ENCODE measurements at places on chromosomes 6 and 20.

- no peak for DNase-seq
Measured at GRCh38 chr6:39754514-39755115, 29.4 kb upstream of the KIF6 start.

DNA sequence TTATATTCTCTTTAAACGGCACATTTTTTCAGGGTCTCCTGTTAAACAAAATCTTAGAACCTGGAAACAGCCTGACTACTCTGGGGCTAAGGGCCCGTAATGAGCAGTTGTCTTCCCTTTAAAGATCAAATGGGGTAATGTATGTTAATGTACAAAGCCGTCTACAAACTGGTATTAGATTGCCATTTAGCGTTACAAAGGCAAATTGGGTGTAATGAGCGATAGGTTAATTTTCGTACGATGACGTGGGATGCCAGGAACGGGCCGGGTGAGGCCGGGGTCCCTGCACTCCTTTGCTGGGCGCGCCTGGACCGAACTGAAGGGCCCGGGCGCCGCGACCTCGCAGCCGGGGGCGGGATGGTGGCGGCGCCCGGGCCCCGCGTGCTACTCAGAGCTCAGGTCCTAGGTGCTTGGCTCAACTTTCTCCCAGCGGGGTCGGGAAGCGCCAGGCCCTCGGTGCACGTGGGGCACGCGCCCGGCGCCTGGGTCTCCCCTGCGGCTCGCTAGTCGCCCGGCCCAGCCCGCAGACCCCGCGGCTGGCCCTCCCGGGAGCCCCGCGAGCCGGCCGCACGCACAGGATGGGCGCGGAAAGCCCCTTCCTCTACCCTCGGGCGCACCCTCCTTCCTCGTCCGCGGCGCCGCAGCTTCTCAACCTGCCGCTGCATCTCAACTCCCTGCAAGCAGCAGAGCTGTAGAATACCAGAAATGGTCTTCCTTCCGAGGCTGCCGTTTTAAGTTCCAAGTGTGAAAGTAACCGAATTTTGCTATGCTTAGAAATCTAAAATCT, 5.9 kb downstream of the NKX2-4 start:
- DNase-seq, result peak; percentile 66

DNA sequence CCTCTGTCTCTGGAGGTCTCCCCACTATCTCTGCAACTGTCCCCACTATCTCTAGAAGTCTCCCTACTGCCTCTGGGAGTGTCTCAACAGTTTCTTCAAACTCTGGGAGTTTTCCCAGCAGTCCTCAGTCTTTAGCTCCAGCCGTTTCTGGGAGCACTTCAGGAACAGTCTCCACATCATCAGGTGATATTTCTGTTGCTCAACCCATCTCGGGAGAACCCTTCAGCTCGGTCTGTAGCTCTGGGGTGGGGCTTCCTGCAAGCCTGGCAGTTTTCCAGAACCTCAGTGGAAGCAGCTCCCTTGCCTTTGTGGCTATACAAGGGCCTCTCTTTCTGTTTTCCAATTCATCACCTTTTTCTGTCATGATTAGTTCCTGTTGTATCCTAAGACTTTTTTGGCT, 3.0 kb upstream of the SFTA2 start:
- DNase-seq, result no peak

DNA sequence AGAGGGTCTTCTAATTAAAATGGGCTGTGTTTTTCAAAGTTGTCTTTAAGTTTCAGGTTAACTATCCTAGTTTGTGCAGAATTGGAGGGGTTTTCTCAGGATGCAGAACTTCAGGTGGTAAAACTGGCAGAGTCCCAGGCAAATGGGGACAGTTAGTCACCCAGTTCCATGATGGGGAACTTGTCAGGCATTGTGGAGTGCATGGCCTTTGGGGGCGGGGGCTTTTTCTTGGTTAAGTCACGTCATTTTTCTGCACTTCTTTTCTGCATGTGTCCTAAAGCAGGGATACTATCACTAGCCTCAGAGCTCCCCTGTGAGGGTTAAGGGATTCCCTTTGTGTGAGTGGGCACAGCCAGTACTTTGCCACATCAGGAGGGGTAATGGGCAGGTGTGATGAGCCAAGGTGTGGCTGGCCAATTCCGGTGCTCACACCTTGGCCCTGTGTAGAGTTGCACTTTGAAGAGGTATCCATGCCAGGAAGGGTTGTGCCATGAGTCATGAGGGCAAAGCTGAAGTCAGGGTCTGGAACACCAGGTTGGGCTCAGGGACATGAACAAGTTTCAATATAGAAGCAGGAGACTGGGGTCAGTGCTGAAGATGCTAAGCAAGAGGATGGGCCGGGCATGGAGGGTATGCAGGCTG, 126.0 kb upstream of the RREB1 start:
- no peak for DNase-seq

- no peak for DNase-seq
Measured at GRCh38 chr6:7267071-7267465, 45.9 kb downstream of the SSR1 start.

GRCh38 chr6:161074496-161075121, 83.0 kb downstream of the MAP3K4 start:
- DNase-seq, result no peak

DNA sequence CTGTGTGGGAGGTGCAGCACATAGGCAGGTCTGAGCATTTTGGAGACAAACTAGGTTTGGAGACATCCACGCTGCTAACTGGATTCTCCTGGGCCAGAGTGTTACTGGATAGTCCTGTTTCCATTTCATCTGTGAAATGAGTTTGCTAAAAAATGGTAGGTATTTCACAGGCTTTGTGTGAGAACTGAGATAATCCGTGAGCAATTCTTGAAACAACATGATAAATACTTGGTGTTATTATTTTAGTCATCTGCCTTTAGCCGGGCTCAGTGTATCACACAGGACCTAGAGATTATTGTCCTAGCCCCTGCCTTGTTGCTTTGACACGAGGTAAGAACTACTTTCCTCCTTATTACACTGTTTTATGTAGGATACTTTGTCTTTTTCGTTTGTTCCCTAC, 63.0 kb downstream of the PRR18 start:
- no peak for DNase-seq

DNA sequence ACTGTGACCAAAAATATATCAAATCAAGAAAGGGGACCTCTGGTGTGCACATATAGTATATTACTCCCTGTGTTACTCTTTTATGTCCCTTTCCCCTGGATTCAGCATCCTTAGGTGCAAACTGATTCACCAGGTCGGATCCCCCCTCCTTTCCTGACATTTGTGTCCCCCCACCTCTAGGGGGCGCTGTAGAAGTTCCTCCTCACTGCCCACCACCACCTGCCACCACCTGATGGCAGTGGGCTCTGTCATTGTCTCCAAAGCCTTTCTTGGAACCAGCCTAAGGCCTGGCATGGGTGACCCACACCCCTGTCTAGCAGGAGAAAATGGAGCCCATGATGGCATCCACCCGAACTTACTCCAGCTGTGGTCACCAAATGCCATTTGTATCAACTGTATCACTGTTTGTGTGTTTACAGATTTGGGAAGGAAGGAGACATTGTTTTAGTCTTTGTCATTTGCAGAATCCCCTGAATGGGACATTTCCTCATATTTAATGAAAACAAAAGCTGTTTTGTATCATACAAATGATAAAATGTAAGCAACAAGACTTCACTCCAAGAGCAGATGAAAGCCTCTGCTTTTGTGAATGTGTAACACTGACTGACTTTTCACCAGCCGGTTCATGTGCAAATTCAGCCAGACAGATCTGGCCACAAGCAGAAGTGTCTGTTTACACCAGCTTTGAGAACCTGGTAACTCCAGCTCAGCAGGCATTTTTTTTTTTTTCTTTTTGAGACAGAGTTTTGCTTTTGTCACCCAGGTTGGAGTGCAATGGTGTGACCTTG, 66.2 kb downstream of the ARMC2 start:
- peak; percentile 81 for DNase-seq

DNA sequence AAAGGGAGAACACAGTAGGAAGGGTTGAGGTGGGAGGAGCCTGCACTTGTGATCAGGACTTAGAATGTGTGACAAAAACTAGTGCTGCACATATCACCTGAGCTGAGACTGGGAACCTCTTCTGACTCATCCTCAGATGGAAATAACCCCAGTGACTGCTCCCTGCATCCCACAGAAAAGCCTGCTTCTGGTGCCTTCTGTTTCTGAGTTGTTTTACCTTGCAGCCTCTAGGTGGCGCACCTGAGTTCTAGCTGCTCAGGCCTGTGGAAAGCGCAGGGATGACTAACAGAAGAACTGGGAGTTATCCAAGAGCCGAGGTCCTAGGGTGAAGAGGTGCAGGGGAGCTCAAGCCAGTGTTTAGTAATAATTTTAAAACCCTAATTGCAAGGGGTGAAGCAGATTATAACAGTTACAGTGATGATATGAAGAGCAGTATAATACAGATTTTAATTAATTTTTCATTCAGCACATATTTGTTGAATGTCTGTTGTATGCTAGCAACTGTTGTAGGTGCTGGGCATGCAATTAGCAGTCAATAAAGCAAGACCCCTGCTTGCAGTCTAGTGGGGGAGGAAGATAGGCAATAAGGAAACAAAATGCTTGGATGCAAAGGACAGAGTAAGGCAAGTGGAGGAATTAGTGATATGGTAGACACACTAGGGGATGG, 302.5 kb downstream of the DHX35 start:
- peak; percentile 76 for DNase-seq

DNA sequence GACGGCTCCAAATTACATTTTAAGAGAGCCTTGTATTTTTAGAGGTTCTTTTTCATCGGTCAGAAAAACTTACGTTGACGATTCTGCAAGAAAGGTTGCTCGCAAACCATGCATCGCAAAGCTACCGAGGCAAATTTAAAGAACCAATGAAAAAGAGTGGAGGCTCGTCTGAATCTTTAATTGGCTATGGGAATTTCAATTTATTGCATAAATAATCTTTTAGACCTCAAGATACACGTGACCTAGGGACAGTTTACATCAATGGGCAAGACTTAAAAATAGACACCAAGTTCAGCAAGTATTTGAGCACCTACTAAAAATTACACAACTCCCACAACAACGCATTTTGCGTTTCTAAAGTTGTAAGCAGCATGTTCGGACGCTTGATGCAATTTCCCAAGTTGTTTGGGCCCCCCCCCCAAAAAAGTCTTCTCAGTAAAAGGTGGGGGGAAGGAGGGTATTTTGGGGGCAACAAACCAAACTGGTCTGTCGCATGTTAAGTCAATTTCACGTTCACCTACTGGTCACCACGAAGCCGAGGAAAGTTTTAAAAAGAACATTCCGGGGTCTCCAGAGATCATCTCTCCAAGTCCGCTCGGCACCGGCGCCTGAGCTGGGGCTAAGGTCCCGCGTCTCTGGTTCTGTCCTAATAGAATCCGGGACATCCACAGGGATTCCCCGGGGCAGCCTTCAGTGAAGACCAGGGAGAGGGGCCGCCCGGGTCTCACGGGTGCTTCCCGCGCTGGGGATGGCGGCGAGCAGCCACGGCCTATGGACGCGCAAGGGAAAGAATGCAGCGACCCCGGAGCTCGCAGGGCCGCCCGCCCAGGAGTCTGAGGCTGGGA, 851 bp downstream of the SNX5 start:
- DNase-seq, result peak; percentile 68

DNA sequence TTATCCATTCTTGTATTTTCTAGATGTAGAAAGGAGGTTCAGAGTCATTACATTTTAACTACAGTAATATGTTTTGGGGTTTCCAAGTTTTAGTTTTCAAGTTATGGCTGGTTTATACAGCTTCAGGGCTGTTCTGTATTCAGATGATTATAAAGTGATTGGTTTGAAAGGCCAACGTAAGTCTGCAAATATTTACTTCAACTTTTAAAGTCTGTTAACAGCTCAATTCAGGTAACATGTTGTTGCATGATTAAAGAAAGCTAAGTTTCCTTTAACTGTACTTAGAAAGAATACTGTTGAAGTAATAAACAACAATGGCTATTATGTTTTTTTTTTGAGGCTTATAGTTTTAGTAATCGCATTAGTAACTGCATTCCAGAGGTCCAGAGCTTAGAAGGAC, 22.8 kb upstream of the GCLC start:
- no peak for DNase-seq

DNA sequence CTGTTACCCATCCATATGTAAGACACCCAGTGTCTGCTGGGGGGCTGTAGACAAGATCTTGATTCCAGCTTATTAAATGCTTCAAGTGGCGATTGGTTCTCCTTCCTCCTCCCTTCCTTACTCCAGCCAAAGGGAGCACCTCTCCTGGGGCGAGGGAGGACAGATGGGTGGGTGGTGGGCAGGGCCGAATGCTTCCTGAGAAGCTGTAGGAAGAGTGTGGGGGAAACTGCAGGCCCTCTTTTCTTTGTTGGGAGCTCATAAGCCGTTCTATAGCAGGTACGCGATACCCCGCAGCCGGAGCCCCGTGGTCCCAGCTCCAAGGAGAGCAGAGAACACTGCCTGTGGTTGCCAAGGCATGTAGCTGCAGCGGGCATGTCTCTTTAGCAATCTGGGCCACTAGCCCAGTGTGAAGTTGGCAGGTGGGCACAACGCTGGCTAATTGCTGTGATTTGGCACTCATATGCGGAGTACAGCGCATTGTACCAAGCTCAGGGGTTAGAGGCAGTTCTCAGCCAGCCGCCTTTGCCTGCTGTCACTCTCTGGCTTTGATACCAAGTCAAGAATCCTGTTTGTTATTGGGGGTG, 14.7 kb upstream of the KCNG1 start:
- no peak for DNase-seq

- no peak for DNase-seq
Measured at GRCh38 chr6:80287112-80287511, 180.6 kb downstream of the BCKDHB start.

- DNase-seq, result no peak
Measured at GRCh38 chr20:164618-165017, 7.4 kb downstream of the DEFB127 start.

DNA sequence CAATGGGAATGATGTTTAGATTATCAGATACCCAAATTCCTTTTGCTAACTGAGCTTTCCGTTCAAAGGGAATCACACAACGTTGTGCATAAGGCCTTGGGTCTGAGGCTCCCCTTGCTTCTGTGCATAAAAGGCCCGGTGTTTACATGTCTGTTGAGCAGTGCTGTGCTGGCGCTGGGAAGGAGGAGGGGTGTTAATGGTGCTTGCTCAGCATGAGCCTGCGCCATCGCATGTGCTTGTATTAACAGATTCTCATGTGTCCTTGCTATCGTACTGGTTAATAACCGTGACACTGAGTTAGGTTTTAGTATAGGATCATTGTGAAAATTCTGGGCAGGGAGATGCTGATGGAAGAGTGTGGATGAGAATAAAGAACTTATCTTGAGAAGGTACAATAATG, 62.3 kb upstream of the TRAF3IP2 start:
- DNase-seq, result no peak

DNA sequence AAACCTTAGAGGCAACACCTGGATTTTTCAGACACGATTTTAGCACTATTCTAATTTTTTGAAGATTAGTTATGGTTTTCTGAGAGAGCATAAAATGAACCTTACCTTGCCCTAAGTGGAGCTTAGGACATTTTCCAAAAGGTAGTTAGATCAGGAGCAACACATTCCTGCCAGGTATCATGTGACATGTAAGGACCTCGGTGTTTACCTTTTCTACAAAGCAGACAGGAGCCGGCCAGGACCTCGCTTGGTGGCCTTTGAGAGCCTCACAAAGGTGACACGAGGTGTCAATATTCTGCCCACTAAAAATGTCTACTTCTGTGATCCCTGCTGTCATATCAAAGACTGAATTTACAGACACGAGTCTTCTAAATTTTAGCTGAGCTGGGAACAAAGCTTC, 174.9 kb downstream of the SMOC2 start:
- no peak for DNase-seq

- DNase-seq, result peak; percentile 48
Measured at GRCh38 chr20:24917056-24917455, 32.0 kb upstream of the CST7 start.

GRCh38 chr20:51600950-51601349, 58.4 kb upstream of the NFATC2 start:
- no peak for DNase-seq
